ENCODE measurements at places on chromosomes 4 and X. TPM values are rescaled to one million over a fixed set of nuclear protein-coding genes. Genes with fewer than 3 reads are reported as not detected.

The YY2 gene
- 1.1 TPM for total RNA-seq

The XAGE1A gene
- not detected for total RNA-seq

The RNF150 gene
- 0.09 TPM for total RNA-seq

The PHKA1 gene
- total RNA-seq, result 5.5 TPM

The SOWAHB gene
- under 0.01 TPM for total RNA-seq

Data from endothelial cell of coronary artery (primary cell).